Effector CD8-positive, alpha-beta T cell (primary cell): ENCODE measurements at places on chromosomes 2 and 18.

DNA sequence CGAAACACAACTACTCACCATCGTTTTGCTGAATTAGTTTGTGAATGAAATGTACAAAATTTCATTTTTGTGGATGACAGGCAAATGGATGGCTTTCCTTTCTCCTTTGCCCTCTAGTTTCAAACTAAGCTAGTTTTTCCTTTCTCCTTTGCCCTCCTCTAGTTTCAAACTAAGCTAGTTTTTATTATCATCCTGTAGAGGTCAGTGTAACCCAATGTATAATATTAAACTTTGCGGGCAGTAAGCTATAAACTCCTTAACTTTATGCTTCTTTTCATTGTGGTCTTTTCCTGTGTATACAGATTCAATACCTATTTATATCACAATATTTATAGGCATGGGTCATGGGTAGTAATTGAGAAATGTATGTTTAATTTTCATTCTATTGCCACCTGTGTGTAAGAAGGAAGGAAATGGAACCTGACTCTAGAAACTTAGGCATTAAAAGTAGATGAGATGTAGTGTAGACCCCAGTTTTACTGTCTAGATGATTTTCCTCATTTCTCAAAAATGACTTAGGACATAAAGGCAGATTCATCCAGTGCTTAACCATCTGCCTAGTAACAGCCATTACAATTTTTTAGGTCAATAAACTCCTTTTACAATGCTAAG is 58.1 kb downstream of the MAP3K19 start:
- no peak for DNase-seq

DNA sequence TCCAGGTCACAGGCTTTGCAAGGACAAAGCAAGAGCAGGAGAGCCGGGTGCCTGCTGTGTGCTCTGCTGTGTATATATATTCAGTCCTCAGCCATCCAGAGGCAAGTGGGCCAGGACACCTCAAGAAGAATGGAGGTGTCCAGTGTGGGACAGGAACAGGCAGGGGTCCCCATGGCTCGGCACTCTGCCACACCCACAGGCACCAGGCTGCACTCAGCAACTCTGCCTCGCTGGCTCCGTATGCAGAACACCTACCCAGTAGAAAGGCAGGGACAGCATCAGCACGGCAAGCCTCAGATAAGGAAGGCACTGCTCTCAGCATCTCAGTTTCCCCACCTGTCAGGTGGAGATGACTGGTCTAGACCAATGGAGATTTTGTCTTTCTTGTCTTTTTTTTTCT is 57.8 kb downstream of the DNMT3A start:
- DNase-seq, result no peak

- no peak for DNase-seq
Measured at GRCh38 chr2:138003411-138003810, 39.1 kb downstream of the HNMT start.

DNA sequence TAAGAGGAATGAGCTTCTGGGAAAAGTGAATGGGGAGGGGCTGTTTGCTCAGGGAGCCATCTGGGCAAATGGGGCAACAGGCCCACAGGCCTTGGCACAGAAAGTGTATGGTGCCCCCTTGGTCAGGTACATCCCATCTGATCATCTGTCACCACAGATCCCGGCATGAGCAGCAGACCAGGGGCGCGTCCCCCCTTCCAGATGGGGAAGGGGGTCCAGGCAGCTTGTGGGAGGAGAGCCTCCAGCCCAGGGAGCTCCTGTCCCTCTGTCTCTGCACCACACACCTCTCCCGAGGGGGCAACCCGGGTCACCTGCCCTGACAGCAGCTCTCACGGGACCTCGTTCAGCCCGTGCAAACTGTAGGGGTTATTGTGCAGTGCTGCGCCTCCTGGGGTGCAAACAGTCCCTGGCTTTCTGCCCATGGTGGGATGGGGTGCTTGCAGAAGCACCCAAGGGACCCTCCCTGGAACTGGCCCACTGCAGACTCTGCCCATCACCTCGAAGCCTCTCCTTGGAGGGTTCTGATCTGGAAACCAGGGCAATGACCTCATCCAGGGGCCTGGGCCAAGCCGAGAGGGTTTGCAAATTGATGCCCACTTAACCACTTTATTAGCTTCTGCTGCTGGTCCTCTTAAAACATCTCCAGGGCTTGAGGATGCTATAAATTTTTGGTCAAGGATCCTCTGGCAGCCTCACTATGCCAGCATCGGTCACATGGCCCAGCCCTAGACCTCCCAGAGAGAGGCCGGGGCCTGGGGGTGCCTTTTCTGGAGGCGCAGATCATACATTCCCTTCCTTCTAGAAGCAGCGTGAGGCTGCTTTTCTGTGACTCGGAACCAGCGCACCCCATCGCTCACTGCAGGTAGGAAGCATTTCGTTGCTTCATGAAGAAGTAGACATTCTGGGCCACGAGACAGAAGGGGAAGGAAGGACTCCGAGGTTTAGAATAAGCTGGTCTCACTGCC is 7.6 kb upstream of the BOK start:
- no peak for DNase-seq

- DNase-seq, result no peak
Measured at GRCh38 chr2:241842620-241843211, 16.0 kb downstream of the PDCD1 start.

GRCh38 chr2:219433666-219434467 is 776 bp upstream of the SPEG start:
- no peak for DNase-seq

DNA sequence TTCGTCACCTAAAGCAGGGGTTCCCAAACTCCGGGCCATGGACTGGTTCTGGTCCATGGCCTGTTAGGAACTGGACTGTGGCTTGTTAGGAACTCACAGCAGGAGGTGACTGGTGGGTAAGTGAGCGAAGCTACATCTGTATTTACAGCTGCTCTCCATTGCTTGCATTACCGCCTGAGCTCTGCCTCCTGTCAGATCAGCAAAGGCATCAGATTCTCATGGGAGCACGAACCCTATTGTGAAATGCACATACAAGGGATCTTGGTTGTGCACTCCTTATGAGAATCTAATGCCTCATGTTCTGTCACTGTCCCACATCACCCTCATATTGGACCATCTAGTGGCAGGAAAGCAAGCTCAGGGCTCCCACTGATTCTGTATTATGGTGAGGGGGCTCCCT is 217.0 kb downstream of the ZFP36L2 start:
- DNase-seq, result no peak

GRCh38 chr2:116088236-116088635 is 1645.8 kb downstream of the DPP10 start:
- DNase-seq, result no peak

DNA sequence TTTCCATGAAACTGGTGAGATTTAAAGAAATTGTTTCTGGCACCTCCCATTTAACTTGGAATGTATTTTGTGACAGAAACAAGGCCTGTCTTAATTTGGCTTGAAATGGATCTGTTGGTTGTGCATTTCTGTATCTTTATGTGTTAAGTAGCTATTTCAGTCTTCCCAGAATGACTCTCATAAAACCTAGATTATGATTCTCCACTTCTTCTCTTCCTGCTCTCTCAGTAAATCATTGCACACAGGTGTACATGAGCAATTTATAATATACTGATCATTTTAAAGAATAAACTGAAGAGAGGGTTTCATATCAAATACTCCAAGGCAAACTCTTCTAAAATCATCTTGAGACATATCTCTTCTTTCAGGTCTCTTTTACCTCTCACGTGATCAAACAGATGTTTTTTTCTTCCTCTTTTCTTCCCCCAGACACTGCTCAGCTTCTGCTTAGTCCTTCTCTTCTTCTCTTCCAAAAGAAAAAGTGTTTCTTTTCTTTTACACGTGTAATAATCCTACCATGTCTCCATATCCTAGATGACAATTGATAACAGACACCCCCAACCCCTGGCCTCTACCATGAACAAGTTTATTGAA is 112.0 kb downstream of the PPP1R1C start:
- no peak for DNase-seq

- no peak for DNase-seq
Measured at GRCh38 chr2:195001924-195002323, 655.1 kb upstream of the SLC39A10 start.

GRCh38 chr2:37843556-37843955 is 81.5 kb upstream of the RMDN2 start:
- DNase-seq, result no peak

- no peak for DNase-seq
Measured at GRCh38 chr2:5230855-5231254, 461.3 kb upstream of the SOX11 start.

DNA sequence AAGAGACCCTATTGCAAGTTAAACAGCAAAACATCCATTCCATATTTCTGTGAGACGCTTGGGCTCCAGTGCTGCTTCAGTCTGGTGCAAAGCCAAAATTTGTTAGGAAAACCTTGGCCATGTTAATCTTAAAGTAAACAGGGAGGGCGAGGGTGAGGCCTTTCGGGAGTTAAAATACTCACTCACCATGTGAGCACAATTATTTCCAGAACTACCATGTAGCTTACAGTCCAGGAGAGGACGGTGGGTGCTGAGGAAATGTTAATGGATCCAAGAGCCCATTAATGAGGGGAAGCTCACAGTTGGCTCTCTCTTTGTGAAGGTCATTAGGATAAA is 286.4 kb downstream of the SLC8A1 start:
- no peak for DNase-seq

DNA sequence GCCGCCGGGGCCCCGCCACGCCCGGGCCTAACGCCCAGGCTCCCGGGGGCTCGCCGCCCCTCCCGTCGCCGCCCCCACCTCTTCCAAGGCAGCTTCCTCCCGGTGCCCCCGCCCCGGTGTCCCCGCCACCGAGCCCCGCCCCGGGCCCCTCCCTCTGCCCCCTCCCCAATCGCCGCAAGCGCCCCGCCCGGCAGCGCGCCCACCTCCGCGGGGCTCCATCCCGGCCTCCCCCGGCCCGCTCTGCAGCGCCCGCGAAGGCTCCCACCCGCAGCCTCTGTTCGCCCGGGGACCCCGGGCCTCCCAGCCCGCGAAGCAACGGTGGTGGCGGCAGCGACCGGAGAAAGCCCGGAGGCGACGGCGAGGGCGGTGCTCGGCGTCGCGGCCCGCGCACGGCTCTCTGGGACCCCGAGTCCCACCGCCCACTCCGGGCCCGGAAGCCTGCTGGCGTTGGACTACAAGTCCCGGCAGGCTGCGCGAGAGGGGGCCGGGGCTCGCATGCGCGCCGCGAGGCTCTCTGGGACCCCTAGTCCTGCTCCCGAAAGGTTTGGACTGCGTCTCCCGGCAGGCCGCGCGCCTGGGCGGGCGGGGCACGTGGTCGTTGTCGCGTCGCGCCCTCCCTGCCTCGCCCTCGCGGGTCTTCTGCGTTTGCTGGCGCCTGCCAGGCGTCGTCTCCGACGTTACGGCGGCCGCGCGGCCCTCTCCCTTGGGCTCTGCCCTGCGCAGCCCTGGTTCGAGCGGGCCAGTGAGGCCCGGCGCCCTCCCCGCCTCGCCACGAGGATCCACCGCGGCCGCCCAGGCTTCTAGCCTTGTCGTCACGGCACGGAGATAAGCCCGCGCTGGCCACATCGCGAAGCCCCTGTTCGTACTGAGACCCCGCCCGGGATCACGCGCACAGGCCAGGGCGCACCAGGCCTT is at the start of gene STK25:
TSS of gene STK25 (minus strand) at position 345 of the 915 bp plus-strand sequence. CDS start 549 bp downstream, outside the sequence.
- peak; percentile 94 for DNase-seq

DNA sequence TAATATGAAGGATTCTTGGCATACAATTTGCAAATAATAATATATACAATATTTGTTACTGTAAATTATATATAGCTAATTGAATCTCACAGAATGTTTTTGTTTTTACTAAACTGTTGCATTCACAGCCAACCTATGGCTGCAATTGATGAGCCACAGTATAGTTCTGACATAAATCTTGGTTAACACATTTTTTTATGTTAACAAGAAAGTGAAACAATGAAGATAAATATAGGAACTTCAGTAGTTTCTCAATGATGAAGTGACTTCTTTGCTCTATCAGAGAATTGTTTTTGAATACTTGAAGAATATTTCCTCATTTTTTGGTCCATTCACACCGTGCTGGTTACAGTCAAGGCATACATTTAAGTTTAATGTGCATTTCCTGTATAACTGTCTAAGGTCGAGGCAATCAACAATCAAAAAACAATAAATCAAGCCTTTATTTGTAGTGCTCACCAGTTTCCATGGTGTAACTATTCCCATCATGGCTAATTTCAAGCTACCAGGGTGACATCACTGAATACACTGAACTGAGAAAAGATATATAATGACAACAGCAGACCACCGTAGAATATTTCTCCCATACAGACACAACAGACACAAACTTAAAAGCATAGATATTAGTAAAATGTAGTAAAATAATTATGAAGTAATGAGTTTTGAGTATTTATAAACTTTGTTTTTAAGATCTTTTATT is 12.9 kb upstream of the ETAA1 start:
- DNase-seq, result no peak

DNA sequence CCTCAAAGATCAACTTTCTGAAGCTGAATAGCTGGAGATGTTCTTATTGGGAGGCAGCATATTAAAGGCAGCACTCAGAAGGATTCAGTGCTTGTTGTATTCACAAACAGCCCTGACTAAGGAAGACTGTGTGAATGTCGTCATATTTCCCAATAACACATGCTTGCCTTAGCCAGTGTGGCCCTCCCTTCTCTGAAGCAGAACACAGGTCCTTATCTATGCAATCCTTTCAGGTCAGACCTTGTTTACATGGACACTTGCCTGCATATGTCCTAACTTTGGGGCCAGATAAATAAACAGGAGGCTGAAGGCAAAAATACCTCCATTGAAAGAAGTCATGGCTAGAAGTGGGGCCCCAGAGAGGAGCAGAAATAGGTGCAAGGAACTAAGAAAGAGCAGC is 97.2 kb downstream of the SLC4A3 start:
- DNase-seq, result no peak

- DNase-seq, result no peak
Measured at GRCh38 chr2:205495819-205496218, 186.5 kb upstream of the NRP2 start.

GRCh38 chr2:181037922-181038321 is 57.5 kb downstream of the UBE2E3 start:
- DNase-seq, result no peak

DNA sequence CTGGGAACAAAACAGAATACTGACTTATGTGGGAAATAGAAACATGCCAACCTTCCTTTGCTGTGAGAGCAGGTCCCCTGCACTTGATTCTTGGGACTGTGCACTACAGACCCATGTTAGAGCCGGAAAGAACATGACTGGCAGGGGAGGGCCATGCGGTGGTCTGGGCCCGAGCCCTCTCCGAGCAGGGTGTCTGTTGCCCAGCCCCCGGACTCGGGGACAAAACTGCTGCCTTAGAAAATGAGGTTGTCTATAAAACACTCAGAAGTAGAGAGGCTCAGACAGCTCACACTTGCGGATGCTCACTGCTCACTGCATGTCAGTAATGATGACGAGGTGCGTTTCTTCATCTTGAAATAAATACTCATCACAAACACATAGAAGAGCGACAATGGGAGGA is 270.7 kb upstream of the HDAC4 start:
- DNase-seq, result no peak

GRCh38 chr2:10097352-10098148 is 17.3 kb upstream of the CYS1 start:
- no peak for DNase-seq

DNA sequence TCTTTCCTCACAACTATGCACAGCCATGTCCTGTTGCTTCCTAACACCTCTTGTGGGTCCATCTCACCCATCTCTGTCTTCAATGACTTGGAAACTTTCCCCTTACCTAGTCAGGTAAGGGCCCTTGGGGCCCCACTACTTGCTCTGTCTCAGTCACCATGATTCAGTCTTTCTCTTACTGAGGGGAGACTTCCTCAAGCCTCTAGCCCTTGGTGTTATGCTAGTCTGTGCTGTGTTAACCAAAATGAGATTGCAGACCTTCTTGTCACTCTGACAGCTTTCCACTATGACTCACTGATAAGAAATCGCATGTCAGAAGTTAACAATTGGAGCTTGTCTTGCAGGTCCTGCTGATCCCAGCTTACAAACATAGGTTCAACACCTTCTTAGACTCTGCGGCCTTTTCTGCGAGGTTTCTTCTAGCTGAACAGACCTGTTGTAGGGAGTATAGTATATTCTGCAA is 65.3 kb downstream of the WDR75 start:
- no peak for DNase-seq
